ENCODE measurements at places on chromosomes 13 and 19.

DNA sequence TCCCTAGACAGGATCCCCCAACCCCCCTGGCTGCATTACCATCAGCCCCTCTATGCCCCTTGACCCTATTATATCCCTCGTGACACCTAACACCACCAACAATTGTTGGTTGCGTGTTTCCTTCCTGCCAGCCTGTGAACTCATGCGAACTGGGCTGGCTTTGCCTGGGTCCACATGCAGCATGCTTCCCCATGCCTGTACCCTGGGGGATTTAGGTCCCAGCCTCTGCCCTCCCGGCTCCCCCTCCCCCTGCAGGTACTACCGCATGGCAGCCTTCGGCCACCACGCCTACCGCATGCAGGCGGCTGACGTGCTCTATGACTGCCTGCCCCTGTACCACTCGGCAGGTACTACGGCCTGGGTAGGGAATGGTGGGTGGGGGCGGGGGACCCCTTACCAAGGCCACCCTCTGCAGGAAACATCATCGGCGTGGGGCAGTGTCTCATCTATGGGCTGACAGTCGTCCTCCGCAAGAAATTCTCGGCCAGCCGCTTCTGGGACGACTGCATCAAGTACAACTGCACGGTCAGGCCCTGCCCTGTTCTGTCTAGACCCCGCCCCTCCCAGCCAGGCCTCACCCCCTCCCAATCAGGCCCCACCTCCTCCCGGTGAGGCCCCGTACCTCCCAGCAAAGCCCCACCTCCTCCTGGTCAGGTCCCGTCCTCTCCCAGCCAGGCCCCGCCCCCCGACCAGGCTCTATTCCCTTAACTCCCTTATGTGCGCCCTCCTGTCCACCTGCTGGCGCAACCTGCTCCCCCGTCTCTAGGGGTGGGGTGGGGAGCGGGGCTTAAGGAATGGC is 18.5 kb downstream of the SLC27A1 start:
- peak; percentile 63 for DNase-seq

- no peak for DNase-seq
These were observed 183.7 kb upstream of the SPRY2 start for GRCh38 chr13:80524447-80525215.

GRCh38 chr13:71483733-71484132 is 383.3 kb downstream of the DACH1 start:
- DNase-seq: no peak

GRCh38 chr13:39527961-39528660 is 74.9 kb downstream of the LHFPL6 start:
- DNase-seq: no peak

DNA sequence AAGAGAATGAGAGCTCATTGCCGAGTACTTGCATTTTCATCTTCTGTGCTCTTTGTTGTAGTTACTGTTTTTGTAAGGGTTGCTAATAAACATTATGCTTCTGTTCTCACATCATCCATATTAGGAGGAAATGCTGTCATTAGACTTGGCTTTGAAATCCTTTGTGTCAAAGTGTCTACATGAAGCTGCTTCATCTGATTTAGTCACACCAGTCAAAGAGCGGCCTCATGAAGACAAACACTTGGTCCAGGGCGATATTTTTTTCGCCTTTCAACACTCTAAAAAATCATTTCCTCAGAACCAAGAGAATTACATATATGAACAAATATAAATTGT is 105.0 kb downstream of the SPRY2 start:
- no peak for DNase-seq

- DNase-seq: no peak
These were observed 9.2 kb downstream of the CEACAM1 start for GRCh38 chr19:42519108-42519507.

DNA sequence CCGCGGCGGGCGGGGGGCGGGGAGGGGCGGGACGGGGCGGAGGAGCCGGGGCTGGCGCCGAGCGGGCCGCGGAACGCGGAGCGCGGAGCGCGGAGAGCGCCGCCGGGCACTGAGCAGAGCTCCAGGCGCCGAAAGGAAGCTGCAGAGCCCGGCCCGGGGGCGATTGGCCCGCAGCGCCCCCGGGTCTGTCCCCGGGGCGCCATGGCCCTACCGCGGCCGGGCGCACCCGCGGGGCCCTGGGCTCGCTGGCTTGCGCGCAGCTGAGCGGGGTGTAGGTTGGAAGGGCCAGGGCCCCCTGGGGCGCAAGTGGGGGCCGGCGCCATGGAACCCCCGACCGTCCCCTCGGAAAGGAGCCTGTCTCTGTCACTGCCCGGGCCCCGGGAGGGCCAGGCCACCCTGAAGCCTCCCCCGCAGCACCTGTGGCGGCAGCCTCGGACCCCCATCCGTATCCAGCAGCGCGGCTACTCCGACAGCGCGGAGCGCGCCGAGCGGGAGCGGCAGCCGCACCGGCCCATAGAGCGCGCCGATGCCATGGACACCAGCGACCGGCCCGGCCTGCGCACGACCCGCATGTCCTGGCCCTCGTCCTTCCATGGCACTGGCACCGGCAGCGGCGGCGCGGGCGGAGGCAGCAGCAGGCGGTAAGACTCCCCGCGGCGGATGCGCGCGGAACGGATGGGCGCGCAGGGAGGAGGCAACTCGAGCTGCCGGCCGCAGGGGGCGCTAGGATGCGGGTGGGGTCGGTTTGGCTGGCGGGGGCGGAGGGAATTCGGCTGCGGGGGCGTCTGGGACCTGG is at the start of gene PDE4A:
Gene PDE4A (plus strand): TSS at position 95 of the 796 bp plus-strand sequence. CDS start 227 bp downstream, at position 322.
- peak; percentile 56 for DNase-seq

DNA sequence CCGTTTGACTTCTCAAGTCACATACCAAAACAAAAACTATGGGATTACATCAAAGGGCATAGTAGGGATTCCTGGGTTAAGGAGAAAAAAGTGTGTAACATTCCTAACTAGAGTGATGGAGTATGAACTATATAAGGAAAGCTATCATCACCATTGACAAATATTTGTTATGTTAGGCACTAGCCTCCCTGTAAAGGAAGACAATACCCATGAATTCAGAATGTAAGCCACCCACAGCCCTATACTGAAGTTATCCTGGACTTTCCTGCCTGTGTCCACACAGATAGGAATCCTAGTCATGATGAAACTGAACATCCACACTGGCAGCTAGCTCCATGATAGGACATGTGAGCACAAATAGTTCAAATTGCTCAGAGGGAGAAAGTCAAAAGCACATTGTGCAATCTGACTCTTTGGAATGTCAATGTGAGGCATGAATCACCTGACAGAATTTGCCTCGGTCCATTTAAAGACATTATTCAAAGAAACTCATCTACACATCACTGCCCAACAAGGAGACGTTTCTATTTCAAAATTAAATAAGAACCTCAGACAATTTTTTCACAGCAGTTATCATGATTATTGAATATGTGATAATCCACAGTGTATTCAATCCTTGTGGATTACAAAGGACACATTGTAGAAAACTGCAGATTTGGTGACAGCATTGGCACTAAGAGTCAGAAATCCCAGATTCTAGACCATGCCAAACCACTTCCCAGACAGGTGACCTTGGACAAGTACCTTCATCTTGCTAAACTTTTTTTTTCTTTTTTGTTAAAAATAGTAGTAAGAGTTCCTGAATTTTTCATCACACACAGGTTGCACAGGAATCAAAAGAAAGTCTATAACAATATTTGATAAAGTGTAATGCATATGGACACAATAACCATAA is 529.3 kb downstream of the IRS2 start:
- DNase-seq: no peak

GRCh38 chr13:106589716-106590115 is 21.8 kb upstream of the ARGLU1 start:
- DNase-seq: no peak

DNA sequence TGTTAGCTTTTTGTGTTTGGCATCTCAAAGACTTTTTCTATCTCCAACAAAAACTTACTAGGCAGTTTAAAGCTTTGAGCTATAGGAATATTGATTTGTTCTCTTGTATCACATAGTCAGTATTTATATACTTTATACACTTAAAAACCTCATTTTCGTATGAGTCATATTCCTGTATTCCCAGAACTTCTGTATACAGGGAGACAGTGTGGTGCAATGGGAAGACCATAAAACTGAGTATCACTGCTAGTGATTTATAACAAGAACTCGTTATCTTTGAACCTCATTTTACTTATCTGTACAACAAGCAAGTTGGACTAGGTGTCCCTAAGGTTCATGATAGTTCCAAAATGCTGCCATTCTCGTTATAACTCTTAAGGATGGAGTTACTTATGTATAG is 6.3 kb downstream of the GPR180 start:
- DNase-seq: no peak

GRCh38 chr19:6873708-6874431 is 13.5 kb upstream of the ADGRE1 start:
- no peak for DNase-seq

DNA sequence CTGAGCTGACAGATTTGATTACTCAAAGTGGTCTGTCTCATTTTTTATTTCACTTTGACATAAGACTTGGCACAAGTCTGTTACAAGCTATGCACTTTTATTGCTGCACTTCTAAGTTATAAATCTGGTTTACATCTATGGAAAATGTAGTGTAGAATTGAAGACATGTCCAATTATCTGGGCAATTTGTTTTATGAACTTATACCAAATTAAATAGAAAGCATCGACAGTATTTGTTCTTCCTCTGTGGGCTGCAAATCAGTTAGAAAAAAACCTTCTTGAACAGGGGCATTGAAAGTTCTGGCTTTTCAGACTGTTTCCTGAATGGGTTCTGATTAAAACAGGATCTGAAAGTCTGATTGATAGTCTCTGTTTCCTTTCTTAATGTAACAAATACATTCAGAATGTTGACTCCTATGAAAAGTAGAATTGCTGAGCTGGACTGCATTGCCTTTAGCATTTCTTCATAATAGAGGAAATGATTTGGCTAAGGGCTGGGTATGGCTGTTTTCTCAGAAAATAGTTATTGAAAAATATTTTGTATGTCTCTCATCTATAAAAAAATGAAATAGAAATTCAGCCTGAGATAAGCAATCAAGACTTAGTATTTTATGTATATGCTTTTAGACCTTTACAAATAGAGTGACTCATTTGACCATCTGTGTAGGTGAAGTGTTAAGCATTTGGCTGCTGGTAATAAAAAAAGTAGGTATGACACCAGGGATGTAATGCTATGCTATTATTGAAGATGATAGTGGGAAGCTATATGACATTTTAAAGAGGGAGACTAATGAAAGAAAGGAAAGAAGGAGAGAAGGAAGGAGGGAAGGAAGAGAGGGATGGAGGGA is 210.9 kb upstream of the SPRY2 start:
- DNase-seq: no peak

GRCh38 chr19:1045247-1045603 is 5.3 kb downstream of the ABCA7 start:
- peak; percentile 80 for DNase-seq

- no peak for DNase-seq
These were observed 258.9 kb downstream of the PCDH20 start for GRCh38 chr13:61156753-61157152.

DNA sequence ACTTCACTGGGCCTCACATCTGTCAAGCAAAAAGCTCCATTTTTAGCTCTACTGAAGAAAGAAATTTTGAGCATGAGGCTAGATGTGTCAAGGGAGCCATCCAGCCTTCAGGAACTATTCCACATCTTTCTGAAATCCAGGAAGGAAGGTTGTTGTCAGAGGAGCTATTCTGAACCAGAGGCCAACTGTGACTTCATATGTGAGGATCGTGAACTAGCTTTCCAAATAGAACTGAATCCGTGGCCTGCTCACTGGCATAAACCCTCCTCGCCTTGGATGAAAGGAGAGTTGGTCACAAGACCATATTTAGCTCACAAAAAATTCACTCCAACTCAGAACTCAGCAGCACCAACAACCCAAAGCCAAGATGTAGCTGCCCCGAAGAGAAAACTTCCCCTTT is 195.8 kb downstream of the FOXO1 start:
- DNase-seq: no peak

DNA sequence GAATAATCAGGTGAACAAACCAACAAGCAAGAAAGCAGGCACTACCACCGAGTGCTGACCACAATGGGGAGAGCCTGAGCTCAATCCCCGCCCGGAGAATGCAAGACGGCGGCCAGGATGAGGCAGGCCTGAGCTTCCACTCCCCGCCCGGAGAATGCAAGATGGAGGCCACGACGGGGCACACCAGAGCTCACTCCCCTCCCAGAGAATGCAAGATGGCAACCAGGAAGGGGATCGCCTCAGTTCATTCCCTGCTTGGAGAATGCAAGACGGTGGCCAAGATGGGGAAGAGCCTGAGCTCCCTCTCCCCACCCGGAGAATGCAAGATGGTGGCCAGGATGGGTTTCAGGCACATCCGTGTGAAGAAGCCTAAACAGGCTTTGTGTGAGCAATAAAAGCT is 24.7 kb upstream of the MIER2 start:
- DNase-seq: no peak

GRCh38 chr19:18274219-18274780 is at the start of gene IQCN:
IQCN (minus strand) TSS chr19:18274452; CDS start chr19:18269478, 4,974 bp downstream.
- DNase-seq: no peak

Measured in GM12891 (cell line).